ENCODE measurements at places on chromosomes 5 and 9.

GRCh38 chr9:70034271-70034711 is 9.4 kb upstream of the MAMDC2 start:
- no peak for DNase-seq

DNA sequence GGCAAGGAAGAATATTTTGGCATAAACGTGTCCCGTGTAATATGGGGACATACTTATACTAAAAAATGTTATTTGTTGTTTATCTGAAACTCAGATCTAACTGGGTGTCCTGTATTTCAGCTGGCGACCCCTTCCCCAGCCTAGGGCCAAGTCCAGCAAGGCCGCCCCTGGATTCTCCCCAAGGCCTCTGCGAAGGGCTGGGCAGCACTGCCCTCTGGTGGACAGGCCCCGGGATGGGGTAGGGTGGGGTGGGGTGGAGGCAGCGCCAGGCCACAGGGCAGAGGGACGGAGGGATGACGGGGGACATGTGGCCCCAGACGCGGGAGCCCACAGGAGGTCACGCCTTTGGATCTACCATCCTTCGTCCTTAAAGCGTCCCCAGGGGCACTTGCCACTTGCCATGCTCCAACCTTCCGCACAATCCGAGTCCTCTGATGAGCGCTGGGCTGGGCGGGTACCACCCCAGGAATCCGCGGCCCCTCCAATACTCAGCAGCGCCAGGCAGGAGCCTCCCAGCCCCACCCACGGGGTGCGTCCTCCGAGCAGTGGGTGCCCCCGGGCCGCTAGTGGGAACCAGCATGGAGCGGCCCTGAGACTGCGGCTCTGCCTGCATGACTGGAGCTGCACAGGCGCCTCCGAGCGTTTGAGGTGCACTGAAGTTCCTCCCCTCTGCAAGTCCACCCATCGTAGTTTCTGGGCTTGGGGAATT is 7.1 kb upstream of the AGPAT2 start:
- DNase-seq, result no peak

GRCh38 chr5:35938568-35939227 is at the start of gene CAPSL:
Gene CAPSL, minus strand, starts transcription at chr5:35938622. Its CDS starts 17,502 bp downstream, at chr5:35921120.
- no peak for DNase-seq

DNA sequence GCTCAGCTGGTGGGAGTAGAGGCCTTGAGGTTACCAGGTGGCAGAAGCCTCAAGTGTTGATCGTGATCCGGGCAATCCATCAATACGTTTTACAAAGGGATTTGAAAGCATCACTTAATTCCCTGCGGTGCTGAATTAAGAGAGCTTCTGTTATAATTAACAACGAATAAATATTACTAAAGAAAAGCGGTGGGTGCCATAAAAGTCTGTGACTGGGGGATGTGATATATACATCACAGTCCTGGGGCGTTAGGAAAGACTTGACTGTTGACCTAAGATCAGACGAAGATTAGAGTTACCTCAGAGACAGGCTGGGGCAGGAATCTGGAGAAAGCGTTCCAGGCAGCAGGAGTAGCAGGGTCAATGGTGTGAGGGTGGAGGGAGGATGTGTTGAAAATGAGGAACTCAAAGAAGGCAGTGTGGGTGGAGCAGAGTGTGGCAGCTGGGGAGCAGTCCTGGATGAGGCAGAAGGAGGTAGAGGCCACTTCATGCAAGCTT is 6.7 kb upstream of the C5orf63 start:
- DNase-seq, result no peak

DNA sequence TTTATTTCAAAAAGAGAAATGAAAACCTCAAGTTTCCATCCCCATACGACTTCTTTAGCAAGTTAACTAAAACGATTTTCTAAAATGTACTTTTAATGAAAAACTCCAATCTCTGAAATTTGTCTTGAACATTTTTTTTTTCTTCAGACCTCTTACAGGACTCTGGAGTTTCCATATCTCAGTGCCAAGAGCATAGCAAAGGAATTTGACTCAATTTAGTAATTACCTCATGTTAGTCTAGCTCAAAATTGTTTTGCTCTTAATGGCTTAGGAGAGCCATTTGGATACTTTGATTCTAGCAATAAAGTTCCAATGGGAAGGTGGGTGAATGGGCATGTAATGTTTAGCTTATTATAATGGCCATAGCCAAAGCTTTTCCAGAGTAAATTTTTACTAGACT is 26.0 kb upstream of the SPATA31D4 start:
- no peak for DNase-seq

DNA sequence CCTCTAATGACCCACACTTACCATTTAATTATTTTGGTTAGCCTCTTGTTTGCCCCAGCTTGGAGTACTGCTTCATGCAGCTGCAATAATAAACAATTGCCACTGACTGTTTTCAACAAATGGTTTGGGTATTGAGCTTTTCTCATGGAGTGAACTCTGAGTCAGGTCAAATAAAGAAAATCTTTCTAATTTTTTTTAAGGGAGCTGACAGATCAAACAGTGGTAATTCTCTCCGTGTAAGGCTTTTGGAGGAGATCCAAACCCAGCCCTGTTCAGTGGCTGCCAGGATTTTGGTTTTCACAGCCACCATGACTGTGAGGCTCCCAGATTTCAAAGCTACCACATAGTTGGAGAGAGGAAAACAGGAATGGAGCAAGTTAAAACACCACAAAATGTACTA is 110.7 kb upstream of the EFNA5 start:
- DNase-seq, result peak; percentile 15

DNA sequence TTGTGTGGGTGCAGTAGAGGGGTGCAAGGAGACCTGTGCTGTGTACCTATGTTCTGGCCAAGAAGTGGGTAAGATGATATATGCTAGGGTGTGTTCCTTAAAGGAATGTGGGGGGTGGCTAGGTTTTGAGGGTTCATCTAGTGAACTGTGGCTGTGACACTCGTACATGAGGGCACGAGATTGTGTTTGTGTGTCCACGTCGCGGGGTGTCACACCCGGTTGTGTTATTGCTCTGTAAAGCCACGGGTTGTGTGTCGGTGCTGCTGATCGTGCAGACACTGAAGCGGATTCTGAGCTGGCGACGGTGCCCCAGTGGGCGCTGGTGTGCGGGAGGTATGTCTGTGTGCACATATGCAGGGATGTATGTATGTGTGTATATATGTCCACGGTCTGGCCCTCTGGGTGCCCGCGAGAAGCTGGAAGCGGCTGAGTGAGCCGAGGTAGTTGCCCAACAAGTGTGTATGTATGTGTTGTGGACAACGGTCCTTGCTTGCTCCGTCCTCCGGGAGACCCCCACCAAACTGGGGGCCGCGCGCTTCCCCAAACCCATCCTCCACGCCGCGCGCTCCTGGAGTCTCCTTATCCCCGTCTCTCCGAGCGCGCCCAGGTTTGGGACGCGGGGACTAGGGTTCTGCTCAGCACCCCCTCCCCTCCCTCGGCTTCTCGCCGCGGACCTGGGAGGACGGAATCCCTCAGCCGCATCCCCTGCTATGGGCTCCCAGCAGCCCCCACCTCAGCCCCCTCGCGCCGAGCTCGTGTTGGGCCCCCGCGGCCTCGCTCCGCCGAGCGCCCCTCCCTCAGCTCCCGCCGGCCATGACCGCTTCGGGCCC is 639 bp downstream of the PCDH1 start:
- DNase-seq, result no peak

- no peak for DNase-seq
Measured at GRCh38 chr9:123682746-123683145, 247.2 kb downstream of the DENND1A start.

- no peak for DNase-seq
Measured at GRCh38 chr9:8346296-8346695, 546.7 kb upstream of the DMAC1 start.

GRCh38 chr9:4299005-4299795 is 668 bp downstream of the GLIS3 start:
- DNase-seq, result no peak

DNA sequence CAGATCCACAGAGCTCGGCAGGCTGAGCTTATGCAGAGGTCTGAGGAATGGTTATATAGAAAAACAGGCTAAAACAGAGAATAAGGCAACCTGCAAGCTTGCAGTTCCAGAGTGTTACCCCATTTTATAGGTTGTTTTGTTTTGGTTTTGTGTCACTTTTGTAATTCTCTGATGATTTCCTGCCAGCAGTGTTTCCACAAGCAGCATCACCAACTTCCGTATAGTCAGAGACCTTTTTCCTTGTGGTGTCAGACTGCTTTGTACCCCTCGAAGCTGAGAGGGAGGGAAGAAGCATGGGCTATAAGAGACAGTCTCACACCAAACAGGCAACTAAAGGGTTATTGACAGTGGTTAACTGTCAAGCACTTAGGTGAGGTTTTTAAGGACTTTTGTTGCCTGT is 61.8 kb downstream of the TLE4 start:
- no peak for DNase-seq

DNA sequence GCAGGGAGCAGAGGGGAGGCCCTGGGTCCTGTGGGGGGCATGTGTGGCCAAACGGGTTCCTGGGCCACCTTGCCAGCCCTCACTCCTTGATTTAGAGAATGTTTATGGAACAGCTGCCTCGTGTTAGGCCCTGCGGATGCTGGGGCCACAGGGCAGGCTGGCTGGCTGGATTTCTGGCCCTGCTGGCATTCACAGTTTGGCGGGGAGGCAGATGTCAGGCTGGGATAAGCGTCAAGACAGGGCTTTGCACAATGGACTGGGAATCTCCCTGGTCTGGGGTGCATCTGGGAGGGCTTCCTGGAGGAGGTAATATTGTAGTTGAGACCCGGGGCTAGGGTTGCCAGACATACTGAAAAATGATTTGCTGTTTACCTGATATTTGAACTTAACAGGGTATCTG is 13.8 kb downstream of the NCS1 start:
- peak; percentile 41 for DNase-seq

DNA sequence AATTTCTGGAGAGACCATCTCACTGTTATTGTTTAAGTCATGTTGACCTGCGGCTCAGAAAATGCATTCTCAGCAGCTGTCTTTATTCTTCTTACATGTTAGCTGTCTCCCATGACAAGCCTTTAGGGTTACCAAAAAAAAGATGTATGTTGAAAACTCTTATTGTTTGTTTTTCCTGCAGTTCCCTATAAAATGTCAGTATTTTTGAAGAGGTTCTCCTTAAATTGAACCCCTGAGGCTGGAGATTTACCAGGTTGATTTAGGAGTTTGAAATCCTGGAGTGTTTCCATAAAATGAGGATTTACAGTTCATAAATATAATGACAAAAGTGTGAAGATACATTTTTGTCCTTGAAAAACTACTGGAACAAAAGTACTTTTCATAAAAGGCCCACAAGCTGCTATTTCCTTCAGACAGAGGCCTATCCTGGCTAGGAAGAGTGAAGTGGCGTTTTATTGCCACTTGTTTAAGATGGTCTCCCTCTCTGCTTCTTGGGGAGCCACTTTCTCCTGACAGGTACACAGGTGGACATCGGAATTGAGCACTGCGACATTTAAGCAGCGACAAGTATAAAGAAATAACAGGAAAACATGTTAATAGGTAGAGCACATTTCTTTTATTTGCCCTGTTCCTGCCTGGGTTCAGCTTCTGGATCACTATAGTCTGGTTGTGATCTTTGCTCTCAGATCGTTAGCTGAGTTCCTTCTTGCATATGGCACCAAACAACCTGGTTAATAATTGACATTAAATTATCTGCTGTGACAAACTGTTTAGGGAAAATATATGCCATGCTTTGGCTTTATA is 344.8 kb upstream of the RPS23 start:
- no peak for DNase-seq

- DNase-seq, result no peak
Measured at GRCh38 chr9:20683351-20684034, 566 bp upstream of the FOCAD start.

DNA sequence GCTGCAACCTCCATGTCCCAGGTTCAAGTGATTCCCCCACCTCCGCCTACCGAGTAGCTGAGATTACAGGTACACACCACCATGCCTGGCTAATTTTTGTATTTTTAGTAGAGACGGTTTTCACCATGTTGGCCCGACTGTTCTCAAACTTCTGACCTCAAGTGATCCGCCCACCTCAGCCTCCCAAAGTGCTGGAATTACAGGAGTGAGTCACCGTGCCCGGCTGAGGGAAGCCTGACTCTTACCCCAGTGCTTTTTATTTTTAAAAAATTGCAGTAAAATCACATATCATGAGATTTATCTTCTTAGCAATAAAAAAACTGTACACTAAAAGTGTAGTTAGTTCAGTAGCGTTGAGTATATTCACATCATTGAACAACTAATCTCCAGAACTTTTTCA is 105.3 kb downstream of the SLIT3 start:
- no peak for DNase-seq

DNA sequence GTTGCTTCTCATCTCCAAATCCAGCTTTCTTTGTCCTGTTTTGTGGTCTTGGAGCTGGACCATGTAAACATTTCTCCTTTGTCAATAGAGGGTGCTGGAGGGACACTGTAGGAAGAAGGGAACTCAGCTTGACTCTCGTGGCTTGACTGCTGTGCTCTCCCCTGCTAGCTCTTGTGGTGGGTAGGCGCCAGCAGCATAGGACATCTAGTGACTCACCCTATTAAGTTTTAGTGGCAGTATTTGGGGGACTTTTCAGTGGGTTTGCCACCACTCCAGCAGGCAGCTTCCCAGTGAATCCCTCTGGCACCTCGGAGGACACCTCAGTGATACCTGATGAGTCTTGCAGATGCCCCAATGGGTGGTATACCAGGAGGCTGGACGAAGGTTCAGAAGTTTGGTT is 97.8 kb downstream of the TSSK1B start:
- no peak for DNase-seq

GRCh38 chr9:35659340-35659739 is 1.2 kb downstream of the CCDC107 start:
- DNase-seq, result no peak

GRCh38 chr5:59279979-59280378 is 613.5 kb downstream of the PDE4D start:
- DNase-seq, result no peak

- DNase-seq, result no peak
Measured at GRCh38 chr5:126847456-126847820, 70.5 kb downstream of the LMNB1 start.

GRCh38 chr5:138275379-138275782 is 960 bp upstream of the GFRA3 start:
- no peak for DNase-seq

DNA sequence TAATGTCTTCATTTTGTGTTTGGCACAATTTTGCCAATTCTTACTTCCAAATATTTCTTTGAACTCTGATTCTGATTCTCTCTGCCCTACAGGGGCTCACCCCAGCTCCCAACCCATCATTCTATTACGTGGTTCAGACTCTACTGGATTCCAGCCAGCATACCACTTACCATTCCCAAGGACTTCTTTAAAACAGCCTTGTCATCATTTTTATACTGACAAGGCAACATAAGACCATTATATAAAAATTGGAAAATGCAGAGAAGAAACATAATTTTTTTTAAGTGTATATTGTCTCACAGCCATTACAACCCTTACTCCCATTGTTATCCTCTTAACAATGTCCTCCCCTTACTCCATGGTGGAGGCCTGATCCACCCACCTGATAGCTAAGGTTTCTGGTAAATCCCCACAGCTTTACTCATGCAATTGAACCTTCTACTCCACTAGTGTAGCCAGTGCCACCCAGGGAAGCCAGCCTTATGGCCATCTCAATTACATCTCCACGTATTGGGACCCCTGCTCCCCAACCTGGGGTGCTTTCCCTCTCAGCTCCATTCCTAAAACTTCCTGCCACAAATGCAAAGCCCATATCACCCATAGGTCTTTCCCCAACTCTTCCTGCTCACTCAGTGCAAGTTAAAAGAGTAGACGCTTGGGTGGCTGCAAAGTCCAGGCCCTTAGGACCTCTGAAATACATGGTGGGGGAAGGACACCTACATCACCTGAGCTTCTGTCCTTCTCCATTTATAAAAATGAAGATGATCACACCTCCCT is 19.1 kb downstream of the UGT3A2 start:
- no peak for DNase-seq

Data from brain pericyte (primary cell).